ENCODE measurements at places on chromosomes 2 and 18.

GRCh38 chr2:20141056-20141762 lies 83.7 kb downstream of the SDC1 start:
- DNase-seq: peak; percentile 96

DNA sequence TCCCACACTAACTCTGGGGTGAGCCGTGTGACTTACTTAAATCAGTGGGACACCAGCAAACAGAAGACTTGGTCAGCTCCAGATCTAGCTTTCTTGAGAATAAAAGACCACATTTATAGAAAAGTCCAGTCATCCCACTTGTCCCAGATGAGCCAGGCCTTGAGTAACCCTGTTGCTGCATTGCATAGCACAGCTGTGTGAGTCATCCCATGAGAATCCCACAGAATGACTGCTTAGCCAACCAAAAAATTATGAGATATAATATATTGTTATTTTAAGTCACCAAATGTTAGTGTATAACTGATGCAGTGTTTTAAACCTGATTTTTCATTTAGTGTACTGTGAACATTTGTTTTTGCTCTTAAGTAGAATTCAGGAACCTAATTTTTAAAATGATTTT lies 94.2 kb upstream of the FSHR start:
- DNase-seq: peak; percentile 12

GRCh38 chr2:143742581-143742980 lies 613.4 kb downstream of the ARHGAP15 start:
- DNase-seq: no peak

DNA sequence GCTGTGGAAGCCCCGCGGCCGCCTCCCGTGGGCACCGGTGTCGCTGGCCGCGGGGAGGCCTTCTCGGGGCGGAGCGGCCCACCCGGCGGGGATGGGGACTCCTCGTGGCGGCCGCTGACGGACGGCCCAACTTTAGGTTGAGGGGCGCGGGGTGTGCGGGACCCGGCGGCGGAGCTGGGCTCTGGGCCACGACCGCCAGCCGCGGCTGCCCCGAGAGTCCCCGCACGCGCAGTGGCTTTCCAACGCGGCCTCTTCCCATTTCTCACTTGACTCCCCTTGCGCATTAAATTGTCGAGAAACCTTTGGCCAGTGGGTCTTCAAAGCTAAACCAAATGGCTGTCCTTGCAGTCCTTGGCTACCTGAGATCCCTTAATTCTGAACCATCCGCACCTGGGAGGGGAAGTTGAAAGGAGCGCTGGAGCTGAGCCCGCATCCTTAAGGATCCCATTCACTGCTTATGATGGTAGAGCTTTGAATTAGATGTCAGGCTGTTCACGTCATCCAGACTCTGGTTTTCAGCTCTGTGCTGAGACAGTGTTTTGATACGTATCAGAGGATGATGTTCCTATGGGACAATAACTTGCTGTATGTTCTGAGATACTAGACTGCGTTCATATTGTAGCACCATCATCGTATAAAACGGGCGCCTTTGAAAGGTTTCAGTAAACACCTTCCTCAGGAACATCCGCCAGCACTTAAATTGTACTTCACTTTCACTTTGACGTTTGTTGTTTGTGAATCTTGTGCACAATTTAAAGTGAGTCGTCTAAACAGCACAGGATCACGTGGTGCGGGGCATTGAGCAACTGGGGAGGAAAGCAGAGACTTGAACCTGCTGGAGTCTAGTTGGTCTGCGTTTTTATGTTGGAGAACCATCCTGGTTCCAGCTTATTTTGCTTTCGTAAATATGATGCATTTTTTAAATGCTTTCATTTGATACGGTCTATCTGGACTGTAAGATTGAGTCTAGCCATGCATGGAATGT lies 874 bp downstream of the CLIP4 start:
- peak; percentile 84 for DNase-seq

DNA sequence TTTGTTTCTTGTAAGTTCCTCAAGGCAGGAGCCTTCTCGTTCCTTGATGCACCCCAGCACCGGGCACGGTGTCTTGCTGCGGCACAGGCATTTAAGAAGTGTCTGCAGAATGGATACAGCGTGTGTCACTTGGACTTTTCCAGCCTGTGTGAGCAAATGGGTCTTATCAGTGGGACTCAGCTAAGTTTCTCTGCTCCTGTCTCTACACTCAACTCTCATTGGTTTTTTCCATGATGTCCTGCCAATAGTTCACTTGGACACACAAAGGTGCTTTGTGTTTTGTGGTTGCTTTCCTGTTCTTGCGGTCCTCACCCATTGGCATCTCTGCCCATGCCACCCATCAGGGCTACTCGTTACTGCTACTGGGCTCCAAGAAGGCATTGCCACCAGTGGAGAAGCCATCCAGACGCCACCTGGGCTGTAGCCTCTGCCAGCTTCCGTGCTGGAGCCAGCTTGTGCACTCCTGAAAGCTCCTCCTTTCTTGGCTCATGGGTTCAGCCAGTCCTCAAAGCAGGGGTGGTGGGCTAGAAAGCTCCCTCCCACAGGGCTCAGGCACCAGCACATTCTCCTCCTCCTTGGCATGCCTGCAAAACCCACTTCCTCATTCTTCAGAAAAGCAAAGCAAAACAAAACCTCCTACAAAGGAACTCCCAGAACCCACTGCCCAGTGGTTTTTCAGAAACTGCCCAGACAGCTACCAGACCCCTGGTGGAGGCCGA lies 41.4 kb downstream of the IL1R2 start:
- peak; percentile 88 for DNase-seq

GRCh38 chr2:105952131-105952530 lies 207.4 kb downstream of the NCK2 start:
- no peak for DNase-seq

- no peak for DNase-seq
These were observed 18.4 kb upstream of the PRLH start for GRCh38 chr2:237547841-237548416.

- DNase-seq: no peak
These were observed 51.9 kb upstream of the RMDN2 start for GRCh38 chr2:37873229-37873628.

Data from NCI-H226 (cell line).